Skeletal muscle cell (primary cell): ENCODE measurements at places on chromosomes 3 and 15.

DNA sequence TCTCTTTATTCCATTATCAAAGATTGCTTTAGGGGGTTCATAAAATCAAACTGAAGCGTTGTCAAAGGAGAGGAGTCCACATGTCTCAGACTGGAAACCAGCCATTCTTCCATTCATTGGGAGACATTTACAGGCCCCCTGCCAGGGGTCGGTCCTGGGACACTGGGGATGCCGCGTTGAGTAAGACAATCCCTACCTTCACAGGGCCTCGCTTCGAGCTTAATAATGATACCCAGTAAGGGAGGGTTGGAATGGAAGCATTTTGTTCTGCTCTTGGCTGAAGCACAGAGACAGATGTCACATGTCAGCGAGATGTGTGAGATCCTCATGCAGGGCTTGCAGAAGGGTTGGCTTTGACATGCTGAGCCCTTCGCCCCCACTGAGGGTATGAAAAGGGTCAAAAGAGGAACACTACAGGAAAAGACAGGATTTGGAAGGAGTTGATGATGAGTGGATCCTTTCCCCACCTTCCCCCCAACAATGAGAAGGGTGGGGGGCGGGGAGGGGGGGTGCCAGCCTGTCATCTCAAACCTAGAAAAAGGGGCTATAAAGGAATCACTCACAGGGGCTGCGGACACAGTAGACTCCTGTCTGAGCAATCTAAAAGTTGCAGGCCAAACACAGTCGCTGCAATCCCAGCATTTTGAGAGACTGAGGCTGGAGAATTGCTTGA lies 25.6 kb upstream of the ARL8B start:
- no peak for DNase-seq

GRCh38 chr15:69518806-69519205 lies 66.2 kb downstream of the RPLP1 start:
- DNase-seq, result no peak

DNA sequence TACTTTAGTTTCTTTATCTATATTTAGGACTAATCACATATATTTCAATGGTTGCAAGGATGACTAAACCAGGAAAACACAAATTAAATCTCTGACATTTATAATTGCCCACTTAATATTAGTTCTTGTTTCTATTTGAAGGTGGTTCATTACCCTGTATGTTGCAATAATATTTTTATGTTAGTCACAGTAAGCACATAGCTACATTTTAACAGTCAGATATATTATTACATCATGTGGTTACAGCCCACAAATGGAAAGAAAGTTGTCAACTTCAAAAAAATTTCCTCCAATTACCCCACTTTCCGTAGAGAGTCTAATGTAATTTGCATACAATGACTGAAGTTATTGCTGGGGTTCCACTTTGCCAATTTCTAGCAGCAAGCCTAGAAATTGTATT lies 114.6 kb downstream of the TUSC7 start:
- no peak for DNase-seq

GRCh38 chr3:175065497-175065896 lies 206.4 kb downstream of the NAALADL2 start:
- DNase-seq, result no peak

GRCh38 chr3:183782576-183783276 lies 42.7 kb downstream of the MAP6D1 start:
- no peak for DNase-seq

GRCh38 chr3:75332794-75333193 lies 331.3 kb upstream of the FRG2C start:
- no peak for DNase-seq

DNA sequence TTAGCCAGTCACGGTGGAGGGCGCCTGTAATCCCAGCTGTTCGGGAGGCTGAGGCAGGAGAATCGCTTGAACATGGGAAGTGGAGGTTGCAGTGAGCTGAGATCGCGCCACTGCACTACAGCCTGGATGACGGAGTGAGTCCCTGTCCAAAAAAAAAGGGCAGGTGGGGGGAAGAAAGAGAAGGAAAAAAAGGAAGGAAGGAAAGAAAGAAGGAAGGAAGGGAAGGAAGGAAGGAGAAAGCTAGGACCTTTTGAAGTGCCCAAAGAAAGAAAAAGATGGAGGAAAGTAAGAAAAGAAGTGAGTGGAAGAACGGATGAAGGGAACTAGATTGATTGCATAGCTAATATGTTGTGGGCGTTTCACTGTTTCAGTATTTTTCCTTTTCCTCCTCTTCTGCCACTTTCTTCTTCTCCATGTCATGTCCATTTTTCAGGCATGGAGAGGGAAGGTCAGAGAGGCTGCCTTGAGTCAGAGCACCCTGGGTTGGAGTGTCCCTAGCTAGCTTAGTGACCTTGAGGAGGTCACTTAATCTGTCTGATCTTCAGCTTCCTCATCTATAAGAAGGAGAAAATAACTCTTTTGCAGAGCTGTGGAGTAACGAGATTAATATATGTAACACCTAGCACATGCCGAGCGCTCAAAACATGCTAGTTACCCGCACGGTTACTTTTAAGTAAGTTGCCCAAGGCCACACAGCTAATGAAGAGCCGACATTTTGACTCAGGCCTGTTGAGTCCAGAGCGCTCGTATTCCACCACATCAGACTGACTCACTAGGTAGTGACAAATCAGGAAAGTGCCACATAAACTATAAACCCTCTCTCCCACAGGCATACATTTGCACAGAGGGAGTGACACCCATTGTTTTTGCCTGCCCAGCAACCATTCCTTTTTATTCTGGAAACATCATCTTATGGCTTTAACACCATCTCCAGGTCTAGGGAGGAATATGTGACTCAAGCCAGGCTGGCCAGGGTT lies 42.2 kb downstream of the BHLHE40 start:
- peak; percentile 33 for DNase-seq

- no peak for DNase-seq
Measured at GRCh38 chr3:39941931-39942330, 132.5 kb downstream of the MYRIP start.

- no peak for DNase-seq
Measured at GRCh38 chr15:63990454-63990853, 55.8 kb downstream of the DAPK2 start.

GRCh38 chr15:68431037-68431791 lies 749 bp downstream of the ITGA11 start:
- no peak for DNase-seq

DNA sequence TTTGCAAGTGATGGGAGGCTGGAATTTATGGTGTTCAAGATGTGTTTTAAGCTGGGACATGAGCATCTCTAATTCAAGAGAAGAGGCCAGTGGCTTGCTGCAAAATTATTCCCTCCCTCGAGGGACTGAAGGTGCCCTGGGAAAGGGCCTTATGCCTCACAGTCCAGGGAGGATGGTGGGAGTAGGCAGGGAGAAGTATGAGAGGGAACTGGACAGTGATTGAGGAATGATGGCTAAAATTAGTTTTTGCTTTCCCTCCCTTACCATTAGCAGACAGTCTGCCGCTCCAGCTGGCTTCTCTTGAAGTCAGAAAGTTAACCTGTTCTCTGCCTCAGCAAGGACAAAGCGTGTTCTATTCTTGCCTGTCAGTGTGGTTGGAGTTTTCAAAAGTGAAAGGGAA lies 139.8 kb upstream of the SEMA6D start:
- DNase-seq, result no peak

DNA sequence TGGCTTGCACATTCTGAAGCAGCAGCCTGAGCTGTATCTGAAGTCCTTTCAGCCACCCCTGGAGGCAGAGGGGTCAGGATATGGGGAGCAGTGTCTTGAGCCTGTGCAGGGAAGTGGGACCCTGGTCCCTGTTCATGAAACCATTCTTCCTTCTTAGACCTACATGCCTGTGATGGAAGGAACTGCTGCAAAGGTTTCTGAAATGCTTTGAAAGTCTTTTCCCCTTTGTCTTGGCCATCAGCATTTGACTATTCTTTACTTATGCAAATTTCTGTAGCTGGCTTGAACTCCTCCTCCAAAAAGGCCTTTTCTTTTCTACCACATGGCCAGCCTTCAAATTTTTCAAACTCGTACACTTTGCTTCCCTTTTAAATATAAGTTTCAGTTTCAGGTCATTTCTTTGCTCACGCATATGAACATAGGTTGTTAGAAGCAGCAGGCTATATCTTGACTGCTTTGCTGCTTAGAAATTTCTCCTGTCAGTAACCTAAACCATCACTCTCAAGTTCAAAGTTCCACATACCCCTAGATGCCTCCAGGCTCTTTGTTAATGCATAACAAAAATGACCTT lies 62.3 kb downstream of the GALK2 start:
- no peak for DNase-seq

DNA sequence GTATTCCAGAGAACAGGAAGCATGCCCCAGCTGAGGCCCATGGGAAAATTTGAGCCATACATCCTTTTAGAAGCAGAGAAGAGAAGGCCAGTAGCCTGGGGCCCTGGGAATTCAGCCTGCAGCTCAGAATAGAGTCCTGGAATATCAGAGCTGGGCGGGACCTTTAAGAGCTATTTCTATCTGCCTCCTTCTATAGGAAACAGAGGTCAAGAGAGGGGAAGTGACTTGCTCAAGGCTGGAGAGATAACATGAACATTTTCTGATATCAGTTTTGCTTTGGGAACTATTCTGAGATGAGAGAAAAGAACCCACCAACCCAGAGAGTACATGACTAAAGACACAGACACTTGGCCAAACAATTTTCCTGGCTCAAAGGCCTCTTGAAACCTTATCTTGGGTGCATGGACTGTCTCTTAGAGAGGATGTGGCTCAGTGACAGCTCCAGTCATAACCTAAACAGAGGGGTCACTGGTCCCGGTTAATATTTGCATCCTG lies 26.0 kb downstream of the MASP1 start:
- no peak for DNase-seq

GRCh38 chr3:188310270-188310710 lies 156.3 kb downstream of the LPP start:
- DNase-seq, result no peak

DNA sequence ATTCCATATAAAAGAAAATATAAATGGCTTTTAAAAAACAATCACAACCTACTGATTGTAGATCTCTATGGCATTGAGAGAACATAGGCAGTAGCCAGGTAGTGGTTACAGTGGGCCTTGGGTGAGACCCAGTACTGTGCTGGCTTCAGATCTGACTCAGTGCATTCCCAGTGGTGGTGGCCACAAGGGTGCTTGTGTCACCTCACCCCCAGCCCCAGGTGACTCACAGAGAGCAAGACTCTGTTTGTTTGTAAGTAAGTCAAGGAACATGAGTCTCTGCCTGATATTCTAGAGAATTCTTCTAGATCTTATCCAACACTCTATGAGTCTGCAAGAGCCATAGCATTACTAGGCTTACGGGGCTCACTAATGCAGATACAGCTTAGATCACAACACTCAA lies 118.8 kb upstream of the AZI2 start:
- DNase-seq, result no peak

GRCh38 chr3:192805711-192806110 lies 78.4 kb upstream of the FGF12 start:
- DNase-seq, result no peak

DNA sequence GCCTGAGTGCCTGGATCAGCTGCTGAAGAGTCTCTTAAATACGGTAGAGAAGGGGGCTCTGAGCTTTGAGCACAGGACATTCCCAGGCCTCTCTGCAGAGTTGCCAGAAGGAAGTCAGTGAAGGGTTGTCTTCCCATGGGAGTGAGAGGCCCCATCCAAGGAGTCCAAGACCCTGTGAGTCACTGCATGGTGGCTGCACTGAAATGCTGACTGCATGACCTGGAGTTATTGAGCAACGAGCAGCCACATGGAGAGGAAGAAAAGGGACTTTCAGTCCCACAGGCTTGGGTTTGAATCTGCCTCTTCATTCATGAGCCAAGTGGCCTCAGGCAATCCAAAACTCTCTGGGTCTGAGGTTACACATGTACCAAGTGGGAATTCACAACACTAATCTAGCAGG lies 69.6 kb upstream of the RASGRF1 start:
- DNase-seq, result peak; percentile 53

DNA sequence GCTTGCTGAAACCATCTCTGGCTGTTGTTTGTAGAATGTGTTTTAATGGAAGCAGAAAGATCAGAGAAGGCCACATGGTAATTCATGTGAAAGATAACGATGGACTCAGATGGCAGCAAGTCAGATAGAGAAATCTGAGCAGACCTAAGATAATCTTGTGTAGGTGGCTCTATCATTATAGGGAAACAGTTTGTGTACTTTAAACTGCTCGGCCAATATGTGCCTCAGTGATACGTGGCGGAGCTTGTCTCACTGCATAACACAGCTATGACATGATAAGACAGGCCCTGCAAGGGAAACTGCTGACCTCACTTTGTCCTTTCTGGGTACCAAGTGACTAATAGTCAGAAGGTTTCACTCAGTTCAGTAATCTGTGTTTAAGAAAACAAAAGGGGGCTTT lies 51.0 kb downstream of the MME start:
- DNase-seq, result peak; percentile 32

GRCh38 chr3:129445471-129445870 lies 5.4 kb downstream of the IFT122 start:
- no peak for DNase-seq

- DNase-seq, result no peak
Measured at GRCh38 chr3:78076379-78076778, 1036.5 kb downstream of the ROBO2 start.

GRCh38 chr3:20573175-20573574 lies 387.2 kb upstream of the SGO1 start:
- no peak for DNase-seq

DNA sequence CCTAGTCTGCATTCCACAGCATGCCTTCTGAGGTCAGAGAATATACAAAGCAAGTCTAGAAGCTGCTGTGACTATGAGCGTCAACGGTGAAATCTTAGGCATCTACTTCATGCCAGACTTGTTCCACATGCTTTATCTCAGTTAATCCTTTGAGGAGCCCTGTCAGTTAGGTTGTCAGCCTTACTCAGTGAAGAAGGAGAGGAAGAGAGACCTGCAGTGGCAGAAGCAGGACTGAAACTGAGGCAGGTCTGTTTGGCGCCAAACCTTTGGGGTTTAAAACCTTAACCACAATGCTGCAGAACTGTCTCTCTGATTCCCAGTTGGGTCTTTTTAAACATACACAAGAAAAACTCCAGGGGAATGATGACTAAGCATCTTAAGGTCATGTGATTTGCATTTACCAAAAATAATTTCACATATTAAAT lies 139.0 kb upstream of the LIPC start:
- DNase-seq, result no peak

GRCh38 chr15:50940506-50940905 lies 32.0 kb downstream of the AP4E1 start:
- no peak for DNase-seq

GRCh38 chr3:87197531-87197930 lies 29.6 kb upstream of the CHMP2B start:
- no peak for DNase-seq

GRCh38 chr3:175640958-175641357 lies 781.8 kb downstream of the NAALADL2 start:
- no peak for DNase-seq

DNA sequence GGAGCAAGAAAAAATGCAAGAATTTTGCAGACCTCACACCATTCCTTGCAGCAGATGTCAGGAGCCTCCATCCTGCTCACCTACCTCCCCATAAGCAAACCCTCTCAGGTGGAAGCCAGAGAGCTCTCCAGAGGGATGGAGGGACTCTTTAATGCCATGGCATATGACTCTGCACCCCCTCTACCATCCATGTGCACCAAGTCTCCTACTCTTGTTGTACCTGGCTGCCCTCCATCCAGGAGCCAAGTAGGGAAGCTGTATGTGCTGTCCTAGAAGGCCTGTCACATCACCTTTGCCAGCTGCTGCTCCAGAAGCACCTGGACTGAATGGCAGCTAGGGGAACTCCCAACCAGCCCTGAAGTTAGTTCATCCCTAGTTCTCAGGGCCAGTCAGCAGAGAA lies 38.5 kb upstream of the PRR20G start:
- DNase-seq, result no peak

- no peak for DNase-seq
Measured at GRCh38 chr15:96720251-96720650, 389.8 kb downstream of the NR2F2 start.

GRCh38 chr3:71018799-71019198 lies 564.7 kb downstream of the FOXP1 start:
- DNase-seq, result no peak
